ENCODE measurements at places on chromosomes 1 and 21.

GRCh38 chr1:211932933-211933254 is 102.3 kb upstream of the LPGAT1 start:
- no peak for DNase-seq

DNA sequence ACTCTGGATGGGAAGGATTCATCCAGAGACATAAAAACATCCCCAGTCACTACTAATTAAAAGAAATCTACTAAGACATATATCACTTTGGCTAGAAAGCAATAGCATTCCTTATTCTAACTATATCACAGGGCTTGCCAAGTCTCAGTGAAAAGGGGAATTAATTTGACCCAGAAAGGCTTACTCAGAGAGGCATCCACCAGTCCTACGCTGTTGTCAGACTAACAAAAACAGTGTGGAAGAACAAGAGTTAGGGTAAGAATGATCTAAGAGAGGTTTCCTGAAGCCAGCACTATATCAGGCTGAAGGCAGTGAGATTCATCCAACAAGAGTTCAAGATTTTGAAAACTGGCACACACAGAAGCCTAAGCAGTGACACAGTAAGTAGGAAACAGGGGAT is 126.1 kb downstream of the GDAP2 start:
- no peak for DNase-seq

GRCh38 chr1:164662955-164663354 is 104.0 kb downstream of the PBX1 start:
- no peak for DNase-seq

DNA sequence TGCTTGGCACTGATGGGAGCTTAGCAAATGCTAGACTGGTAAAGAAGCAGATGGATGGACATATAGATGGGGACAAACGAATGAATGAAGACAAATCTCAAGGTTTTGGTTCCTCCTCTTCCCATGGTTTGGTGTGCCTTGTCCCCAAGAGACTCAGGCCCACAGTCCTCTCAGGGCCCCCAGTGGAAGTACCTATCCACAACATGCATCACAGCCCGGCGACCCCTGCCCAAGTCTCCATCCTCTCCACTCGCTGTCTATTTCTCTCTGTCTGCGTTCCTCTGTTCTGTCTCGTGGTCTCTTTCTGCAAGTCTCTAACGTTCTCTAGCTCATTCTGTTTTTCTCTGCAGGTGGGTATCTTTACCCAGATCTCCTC is 85.8 kb downstream of the GLIS1 start:
- DNase-seq, result no peak

DNA sequence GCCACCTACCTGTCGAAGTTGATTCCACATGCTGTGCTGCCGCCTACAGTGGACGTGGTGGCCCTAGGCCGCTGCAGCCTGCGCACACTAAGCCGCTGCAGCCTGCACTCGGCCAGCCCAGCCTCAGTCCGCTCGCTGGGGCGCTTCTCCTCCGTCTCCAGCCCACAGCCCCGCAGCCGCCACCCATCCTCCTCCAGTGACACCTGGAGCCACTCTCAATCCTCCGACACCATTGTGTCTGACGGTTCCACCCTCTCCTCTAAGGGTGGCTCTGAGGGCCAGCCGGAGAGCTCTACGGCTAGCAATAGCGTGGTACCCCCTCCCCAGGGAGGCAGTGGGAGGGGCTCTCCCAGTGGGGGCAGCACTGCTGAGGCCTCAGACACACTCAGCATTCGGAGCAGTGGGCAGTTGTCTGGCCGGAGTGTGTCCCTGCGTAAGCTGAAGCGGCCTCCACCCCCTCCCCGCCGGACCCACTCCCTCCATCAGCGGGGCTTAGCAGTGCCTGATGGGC is 46.9 kb downstream of the YARS1 start:
- no peak for DNase-seq

GRCh38 chr1:227401562-227402342 is 83.5 kb upstream of the CDC42BPA start:
- no peak for DNase-seq

GRCh38 chr21:32867597-32867996 is 96.0 kb upstream of the PAXBP1 start:
- no peak for DNase-seq

DNA sequence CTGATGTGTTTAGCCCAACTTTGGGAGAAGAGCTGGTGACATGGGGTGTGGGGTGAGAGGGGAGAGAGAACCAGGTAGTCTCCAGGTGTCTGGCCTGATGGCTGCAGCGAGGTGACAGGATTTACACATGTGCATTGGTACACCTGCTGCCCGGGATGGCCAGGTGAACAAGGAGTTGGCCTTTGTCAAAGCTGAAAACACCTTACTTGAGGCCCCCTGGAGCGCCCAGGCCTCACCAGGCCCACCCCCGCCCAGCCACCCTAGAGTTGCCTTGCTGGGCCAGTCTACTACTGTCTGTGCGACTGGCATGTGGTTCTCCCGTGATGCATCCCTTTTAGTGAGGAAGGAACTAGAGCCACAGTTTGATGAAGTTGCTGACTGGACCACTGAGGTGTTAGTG is 90.5 kb downstream of the ADARB1 start:
- DNase-seq, result no peak

DNA sequence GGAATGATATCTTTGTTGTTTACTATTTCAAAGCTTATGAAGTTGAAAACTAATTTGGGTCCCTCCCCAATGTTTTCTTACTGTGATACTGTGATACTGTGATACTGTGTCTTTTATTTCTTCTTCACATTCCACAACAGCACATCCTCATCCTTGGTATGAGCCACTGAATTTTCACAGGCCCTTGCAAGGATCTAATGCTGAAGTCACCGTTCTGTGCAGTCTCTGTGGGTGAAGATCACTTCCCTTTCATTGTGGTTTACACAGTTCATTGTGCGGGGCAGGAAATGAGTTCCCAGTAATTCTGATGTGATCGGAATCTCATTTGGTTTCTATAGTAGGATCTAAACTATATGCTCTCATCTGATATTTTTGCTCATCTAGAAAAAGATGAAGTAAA is 32.1 kb upstream of the PAXBP1 start:
- DNase-seq, result no peak

DNA sequence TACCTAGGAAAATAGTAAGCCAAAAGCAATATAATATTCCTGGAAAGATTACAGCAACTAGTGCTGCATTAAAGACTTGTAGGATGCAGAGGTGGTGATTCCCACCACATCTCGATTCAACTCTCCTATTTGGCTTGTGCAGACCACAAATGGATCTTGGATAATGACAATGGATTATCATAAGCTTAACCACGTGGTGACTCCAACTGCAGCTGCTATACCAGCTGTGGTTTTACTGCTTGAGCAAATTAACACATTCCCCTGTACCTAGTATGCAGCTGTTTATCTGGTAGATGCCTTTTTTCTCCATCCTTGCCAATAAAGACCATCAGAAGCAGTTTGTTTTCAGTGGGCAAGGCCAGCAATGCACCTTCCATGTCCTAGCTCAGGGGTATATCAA is 542.7 kb upstream of the ADGRL4 start:
- DNase-seq, result no peak

GRCh38 chr1:246875041-246876026 is 56.4 kb downstream of the AHCTF1 start:
- no peak for DNase-seq

DNA sequence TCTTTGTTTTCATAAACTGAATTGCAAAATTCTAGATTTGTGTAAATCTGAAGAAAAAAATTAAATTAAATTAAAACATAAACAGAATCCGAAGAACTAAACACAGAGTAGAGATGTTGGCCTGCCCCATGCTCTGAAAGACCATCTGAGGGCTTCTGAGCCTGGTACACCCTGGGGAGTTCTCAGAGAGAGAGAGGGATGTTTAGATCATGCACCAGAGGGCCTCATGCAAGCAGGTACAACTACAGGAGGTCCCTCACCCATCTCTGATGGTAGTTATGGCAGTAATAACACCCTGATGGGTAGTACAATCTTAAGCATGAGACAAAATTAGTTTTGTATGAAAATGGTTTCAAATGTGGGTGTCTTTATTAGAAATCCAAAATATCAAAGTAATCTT is 127.7 kb downstream of the TGFB2 start:
- DNase-seq, result no peak

DNA sequence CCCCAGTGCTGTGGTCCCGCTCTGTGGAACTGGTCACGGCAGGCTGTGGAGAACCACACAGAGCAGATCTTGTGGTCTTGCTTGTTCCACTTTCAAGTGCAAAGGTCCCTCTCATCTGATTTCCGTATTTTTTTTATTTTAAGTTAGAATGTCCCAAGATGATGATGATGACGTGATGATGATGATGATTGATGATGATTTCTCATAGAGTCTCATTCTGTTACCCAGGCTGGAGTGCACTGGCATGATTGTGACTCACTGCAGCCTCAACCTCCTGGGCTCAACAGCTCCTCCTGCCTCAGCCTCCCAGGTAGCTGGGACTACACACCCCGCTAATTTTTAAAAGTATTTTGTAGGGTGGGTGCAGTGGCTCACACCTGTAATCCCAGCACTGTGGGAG is 12.2 kb downstream of the EVA1C start:
- no peak for DNase-seq

- DNase-seq, result no peak
Observed at GRCh38 chr1:26432793-26433192, 672 bp downstream of the DHDDS start.

Data from CMK (cell line).